ENCODE measurements at places on chromosomes 7 and 10.

- DNase-seq = no peak
Measured at GRCh38 chr7:17913250-17913649, 27.0 kb downstream of the SNX13 start.

DNA sequence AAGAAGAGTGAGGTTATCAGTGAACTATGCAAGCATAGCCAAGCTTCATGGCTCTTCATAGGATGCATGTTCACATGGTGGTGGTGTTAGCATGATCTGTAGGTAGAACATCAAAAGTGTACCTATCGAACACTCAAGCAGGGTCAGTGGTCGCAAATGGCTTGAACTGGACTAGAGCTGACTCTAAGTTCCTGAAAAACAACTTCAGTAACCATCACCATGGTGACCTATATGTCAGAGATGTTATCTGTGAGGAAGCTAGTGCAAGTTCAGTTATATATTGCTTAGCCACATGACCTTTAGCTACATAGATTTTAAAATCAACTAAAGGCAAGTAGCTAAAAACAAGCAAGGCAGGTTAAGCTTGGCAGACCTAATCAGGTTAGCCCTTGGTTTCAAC is 163.1 kb upstream of the AGR3 start:
- DNase-seq = no peak

DNA sequence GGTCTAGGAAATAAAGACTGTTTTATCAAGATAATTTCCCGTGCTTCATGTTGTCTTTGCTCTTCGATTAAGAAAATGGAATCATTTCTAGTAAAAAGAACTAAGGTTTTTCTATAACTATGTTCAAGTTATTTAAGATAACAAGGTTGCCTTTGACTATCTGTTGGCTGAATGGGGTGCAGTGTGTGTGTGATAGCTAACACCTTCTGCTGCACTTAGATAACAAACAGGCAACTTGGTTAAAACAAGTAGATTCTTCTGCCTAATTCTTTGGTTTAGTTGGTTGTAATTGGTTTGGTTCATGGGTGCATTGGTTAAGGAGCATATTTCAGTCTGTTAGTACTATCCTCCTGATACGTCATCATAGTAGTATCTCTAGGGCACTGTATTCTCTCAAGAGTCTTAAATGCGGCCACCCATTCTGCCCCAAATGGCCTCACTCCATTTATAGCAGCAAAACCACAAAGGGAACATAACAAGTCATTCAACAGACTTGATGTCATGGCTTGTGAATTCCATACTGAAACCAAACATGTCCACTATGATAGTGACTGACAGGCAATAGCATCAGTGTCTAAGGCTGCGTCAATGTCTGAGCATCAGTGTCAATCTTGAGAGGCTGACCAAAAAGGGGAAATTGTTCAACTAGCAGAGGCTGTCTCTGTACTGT is 55.7 kb downstream of the CCDC3 start:
- DNase-seq = no peak

GRCh38 chr10:97948822-97949221 is 81.6 kb downstream of the CRTAC1 start:
- no peak for DNase-seq

GRCh38 chr10:132709471-132709951 is 76.4 kb downstream of the NKX6-2 start:
- no peak for DNase-seq

DNA sequence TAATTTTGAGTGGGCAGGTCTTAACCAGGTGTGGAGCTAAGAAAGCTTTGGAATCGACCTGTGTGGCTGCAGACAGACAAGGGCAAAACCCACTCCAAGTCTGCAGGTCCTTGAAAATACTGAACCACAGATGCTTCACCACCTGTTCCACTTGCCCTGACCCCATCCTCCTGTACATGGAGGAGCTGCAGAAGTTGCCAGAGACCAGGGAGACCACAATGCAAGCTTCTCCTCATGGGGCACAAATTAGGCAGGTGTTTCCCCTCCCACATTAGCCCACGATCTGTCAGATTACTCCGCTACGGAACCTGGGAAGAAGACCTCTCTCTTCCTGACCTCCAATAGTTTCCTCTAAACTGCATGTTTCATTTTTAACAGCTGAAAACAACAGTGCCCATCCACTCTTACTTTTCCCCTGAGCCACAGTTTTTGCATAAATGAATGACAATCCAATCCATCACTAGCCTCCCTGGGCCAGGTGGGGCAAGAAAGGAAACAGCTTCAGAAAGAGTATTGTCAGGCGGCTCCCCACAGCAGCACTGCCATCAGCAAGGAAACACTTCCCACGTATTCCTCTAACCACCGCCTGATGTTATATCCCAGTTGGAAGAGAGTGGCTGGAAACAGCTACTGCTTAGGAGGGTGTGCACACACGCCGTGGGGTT is 141.6 kb downstream of the PRKAG2 start:
- DNase-seq = peak; percentile 41

DNA sequence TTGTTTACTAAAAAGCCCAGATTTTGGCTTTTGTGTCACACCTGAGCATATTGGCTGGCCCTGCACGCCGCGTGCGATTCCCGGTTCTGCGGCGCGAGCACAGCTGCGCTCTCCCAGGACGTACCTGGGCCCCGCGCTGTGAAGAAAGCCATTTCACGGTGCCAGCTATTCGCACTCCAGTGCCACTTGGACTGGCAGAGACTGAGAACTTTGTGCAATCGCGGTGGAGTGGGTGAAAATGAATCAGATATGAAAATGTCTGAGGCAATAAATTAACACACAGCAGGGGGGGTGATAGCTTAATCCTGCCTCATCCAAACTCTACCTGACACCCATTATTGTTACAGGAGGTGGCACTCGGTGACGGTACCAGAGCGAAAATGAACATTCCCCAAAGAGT is 330.1 kb upstream of the MGMT start:
- no peak for DNase-seq

DNA sequence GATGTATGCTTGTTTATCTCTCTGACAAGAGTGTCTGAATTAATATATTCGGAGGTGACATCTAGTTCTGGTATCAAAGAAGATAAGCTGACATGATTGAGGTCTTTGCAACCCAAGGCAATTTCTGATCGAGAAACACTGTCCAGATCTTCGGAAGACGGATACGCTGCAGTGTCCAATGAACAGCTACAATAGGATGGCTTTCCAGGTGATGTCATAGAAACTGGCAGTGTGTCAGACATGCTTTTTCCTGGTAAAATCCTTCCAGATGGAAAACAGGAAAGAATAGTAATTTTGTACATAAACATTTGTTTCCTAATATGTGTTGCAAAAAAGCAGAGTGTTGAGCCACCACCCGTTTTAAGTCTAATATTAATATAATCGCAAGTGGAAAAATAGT is 33.4 kb downstream of the VWDE start:
- DNase-seq = no peak

DNA sequence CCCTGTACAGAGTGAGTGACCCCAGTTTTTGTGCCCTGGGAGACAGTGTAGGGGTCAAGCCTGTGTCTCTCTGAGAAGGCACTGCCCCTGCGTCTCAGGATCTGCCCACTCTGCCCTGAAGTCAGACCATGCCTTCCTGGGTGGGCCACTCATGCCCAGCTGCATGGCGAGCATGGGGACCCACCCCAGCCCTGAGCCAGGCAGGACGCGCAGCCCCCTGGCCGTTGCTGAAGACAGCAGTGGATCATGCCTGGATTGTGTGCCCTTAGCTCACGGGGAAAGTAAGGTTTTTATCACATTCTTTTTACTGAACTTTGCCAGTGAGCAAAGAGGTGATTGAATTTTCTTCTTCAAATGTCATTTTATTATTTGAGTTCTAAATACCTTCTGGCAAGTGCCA is 66.2 kb downstream of the WDR37 start:
- DNase-seq = no peak

DNA sequence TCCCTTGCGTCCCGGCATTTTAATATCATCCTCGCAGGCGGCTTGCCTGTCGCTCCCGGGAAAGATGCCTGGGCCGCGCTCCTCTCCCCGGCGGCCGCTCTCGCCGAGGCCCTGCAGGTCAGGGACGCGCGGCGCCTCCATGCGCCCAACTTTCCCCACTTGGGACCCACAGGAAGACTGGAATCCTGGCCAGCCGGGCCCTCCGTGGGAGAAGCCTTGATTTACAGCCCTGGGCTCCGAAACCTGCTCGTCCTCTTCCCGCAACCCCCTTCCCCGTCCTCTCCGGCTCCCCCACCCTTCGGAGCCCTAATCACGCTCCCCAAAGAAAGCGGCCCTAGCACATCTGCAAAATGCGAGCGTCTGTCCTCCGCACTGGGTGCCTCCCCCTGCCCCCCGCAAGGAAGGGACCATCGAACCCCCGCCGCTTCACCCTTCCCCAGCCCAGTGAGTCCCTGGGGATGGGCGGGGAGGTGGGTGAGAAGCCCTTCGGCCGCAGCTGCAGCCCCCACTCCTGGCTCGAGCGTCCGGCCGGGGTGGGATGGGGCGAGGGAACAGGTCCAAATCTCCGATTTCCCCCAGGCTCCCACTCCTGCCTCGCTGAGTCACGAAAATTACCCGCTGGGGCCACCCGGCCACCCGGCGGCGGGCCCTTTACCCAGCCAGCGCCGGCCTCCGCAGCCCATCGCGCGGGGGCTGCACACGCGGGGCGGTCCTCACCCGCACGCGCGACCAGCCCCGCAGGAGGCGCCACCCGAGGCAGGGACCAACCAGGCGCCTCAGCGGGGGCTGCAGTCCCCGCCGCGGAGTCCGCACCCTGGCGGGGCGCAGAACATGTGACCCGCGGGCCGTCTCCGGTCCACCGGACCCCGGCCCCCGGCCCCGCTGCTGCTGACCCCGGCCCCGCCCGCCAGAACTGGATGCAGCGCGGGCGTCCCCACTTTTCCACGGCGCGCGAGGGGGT is 695 bp downstream of the HSPA12A start:
- DNase-seq = peak; percentile 38

- no peak for DNase-seq
Measured at GRCh38 chr7:18976715-18977471, 140.5 kb downstream of the TWIST1 start.

- no peak for DNase-seq
Measured at GRCh38 chr7:30553141-30553540, 41.5 kb upstream of the GARS1 start.

DNA sequence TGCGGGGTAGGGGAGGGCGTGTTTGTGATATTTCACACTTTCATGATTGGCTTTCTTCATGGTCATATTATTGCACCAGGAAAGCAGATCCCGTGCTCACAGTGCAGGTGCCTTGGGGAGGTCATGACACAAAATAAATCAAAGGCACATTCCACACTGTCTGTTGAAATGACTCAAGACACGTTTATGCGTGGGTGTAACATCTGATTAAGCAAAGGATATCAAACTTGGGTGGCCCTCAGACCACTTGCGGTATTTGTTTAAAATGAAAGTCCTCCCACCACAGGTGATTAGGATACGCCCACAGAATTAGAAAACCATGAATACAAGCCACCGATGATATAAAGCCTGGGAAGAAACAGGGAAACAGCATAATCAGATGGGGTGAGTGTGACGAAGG is 51.1 kb downstream of the SVIL start:
- no peak for DNase-seq

DNA sequence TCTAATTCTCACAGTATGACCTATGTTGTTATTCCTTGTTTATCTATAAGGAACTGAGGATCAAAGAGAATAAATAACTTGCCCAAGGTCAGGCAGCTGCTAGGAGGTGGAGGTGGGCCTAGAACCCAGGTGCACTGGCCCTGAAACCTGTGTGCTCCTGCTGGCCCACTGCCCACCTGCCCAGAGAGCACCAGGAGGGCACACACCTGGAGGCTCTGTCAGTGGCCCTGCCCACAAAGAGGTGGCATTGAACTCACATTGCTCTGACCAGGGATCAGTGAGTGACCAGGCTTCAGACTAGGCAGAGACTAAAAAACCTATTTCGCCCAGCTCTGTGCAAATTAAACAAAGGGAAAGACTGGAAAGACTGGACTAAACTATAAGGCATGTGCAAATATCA is 210.6 kb downstream of the TNS3 start:
- no peak for DNase-seq

GRCh38 chr7:19617901-19618300 is 90.9 kb downstream of the POLR1F start:
- DNase-seq = no peak

DNA sequence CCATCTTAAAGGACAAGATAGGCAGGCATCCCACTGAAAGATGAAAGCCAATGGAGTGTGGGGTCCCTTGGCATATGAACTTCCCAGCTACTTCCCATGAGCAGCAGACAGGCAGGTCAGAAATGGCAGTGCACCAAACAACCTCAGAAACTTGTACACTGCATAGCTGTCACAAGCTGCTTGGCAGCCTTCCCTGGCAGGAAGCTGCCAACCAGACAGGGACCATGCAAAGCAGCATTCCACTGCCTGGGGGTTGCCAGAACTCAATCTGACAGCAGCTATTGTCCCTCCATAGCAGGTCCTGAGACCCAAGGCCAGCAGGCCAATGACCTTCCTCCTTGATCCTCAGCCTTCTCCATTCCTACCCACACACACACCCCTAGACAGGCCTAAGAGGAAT is 139.5 kb downstream of the PLCE1 start:
- DNase-seq = no peak

GRCh38 chr10:21260506-21261149 is 264.9 kb downstream of the SKIDA1 start:
- peak; percentile 54 for DNase-seq

- DNase-seq = peak; percentile 53
Measured at GRCh38 chr7:135361788-135362187, 128.2 kb downstream of the STRA8 start.

GRCh38 chr7:33666531-33666930 is 238.8 kb upstream of the BMPER start:
- DNase-seq = no peak

DNA sequence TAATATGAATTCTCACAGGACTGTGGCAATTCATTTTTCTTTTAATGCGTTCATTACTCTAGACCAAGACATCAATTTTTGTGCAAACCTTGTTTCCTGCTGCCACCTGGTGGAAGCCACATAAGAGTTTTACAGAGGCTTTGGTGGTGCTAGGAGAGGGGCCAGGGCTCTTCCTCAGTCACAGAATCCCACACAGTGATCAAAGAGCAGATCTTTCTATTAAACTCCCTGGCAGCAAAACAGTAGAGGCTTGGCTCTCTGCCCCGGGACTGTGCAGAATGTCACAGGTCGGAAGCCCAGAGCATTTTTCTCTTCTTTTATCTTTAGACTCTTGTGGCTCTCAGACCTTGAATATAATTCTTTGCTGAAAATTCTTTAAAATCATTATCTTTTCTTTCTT is 506.4 kb upstream of the C7orf33 start:
- DNase-seq = peak; percentile 66

Data from GM23338 (cell line).